ENCODE measurements at places on chromosomes 4 and X.
A peak's percentile ranks its signal among the peaks of the same experiment; 100 is the strongest.

GRCh38 chr4:37317104-37317643, 72.6 kb downstream of the NWD2 start:
- no peak overlapping the region for H3K27ac ChIP-seq
- no peak for DNase-seq
- no peak overlapping the region for H3K4me3 ChIP-seq
- H3K36me3 ChIP-seq: no peaks in the 10 kb centered on the region

DNA sequence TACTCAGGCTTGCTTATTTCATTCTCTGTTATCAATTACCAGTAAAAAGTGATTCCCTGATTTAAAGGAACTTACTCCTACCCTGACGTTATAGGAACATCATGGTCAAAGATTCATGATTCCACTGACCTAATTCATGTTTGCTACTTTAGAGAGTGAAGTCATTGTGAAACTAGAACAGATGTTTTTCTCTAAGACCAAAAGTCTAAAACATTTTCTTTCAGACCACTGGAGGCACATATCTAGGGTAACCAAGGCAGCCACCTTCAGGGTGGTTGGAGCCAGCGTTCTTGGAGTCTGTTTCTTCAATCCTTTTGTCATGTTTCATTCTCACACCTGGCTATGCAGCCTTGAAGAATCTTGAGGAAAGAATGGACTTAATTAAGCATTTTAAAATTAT, 77.8 kb downstream of the GALNTL6 start:
- no peak for DNase-seq

- H3K4me1 ChIP-seq: no peaks in the 10 kb centered on the region
- DNase-seq: no peak
- H3K27me3 ChIP-seq: peaks cover 2% of the 10 kb centered on the region
- H3K27ac ChIP-seq: no peak overlapping the region
- H3K36me3 ChIP-seq: no peaks in the 10 kb centered on the region
These were observed 28.3 kb upstream of the NKX6-1 start for GRCh38 chr4:84527391-84527790.

GRCh38 chrX:129651756-129652564, 2.8 kb downstream of the APLN start:
- no peak for DNase-seq
- H3K4me3 ChIP-seq: no peak overlapping the region
- H3K27ac ChIP-seq: no peak overlapping the region
- peaks cover 56% of the 10 kb centered on the region for H3K27me3 ChIP-seq
- no peaks in the 10 kb centered on the region for H3K36me3 ChIP-seq
- H3K4me1 ChIP-seq: peaks cover 25% of the 10 kb centered on the region

DNA sequence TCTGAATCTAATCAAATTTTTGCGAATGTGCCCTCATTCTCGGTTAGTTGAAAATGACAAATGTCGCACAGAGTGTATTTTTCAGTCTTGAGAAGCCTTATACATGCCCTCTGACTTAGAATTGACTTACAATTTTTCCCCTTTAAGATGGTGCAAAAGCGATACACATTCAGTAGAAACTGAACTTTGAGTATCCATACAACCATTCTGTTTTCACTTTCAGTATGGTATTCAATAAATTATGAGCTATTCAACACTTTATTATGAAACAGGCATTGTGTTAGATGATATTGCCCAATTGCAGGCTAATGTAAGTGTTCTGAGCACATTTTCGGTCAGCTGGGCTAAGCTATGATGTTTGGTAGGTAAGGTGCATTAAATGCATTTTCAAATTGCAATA, 43.4 kb downstream of the SLC9A7 start:
- no peak for DNase-seq
- no peak overlapping the region for H3K27ac ChIP-seq
- no peaks in the 10 kb centered on the region for H3K36me3 ChIP-seq
- H3K27me3 ChIP-seq: peaks cover 4% of the 10 kb centered on the region

GRCh38 chr4:1447676-1448588, 41.7 kb upstream of the NKX1-1 start:
- H3K27ac ChIP-seq: no peak overlapping the region
- no peaks in the 10 kb centered on the region for H3K4me1 ChIP-seq
- no peak for DNase-seq
- peaks cover 8% of the 10 kb centered on the region for H3K27me3 ChIP-seq
- no peak overlapping the region for H3K4me3 ChIP-seq
- no peaks in the 10 kb centered on the region for H3K36me3 ChIP-seq

DNA sequence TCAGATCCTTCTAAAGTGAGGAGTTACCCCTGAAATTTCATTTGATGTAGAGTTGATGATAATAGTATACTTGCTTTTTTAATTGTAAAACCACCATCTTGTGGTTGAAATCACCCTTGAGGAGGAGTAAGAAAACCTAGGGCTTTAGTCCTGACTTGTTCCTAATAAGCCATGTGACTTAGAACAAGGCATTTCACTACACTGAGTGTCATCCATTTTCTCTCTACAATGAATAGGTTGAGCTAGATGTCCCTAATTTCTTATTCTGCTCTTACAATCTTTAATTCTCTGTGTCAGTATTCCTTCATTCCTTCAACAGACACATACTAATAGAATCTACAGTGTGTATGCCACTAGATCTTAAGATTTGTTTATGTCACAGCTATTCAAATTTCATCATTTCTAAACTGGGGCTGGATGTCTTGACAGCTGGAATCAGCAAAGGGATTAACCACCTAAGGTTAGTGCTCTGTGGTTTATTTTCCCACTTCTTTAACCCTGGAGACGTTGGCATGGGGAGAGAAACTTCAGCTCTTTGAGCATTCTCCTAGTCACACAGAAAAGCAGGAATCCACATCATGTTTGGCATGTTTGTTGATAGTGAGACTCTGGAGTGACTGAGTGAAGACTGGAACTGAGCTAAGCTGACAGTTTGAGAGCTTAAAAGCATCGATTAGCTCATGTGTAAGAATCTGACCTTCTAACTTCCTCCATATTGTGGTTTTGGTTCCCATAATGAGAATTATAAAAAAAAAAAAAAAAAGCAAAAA, 246.3 kb downstream of the NDST4 start:
- no peak overlapping the region for H3K27ac ChIP-seq
- no peaks in the 10 kb centered on the region for H3K27me3 ChIP-seq
- DNase-seq: no peak

DNA sequence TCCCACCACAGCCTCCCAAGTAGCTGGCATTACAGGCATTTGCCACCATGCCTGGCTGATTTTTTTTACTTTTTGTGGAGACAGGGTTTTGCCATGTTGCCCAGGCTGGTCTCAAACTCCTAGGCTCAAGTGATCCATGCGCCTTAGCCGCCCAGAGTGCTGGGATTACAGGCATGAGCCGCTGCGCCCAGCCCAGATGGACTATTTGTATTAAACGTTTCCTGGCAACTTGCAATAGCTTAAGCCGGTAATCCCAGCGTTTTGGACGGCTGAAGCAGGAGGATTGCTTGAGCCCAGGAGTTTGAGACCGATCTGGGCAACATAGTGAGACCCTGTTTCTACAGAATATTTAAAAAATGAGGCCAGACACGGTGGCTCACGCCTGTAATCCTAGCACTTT, 18.4 kb downstream of the UBE2K start:
- H3K36me3 ChIP-seq: peaks cover 2% of the 10 kb centered on the region
- H3K27ac ChIP-seq: no peak overlapping the region
- no peaks in the 10 kb centered on the region for H3K4me1 ChIP-seq
- no peaks in the 10 kb centered on the region for H3K27me3 ChIP-seq
- no peak for DNase-seq

DNA sequence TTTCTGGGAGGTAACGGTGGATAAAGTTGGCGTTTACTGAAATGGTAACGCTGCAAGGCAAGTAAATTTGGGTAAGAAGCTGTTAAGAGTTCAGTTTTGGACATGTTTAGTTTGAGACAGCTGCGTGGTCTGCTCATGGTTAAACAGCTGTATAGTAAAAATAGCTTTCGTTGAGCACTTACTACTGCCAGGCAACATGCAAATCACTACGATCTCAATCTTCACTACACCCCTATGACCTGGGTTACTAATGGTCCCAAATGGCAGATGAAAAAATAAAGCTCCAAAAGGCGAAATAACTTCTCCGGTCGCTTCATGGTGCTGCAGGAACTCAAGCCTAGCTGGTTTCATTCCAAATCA, 22.2 kb downstream of the FABP2 start:
- no peak for DNase-seq
- H3K4me1 ChIP-seq: peaks cover 6% of the 10 kb centered on the region
- H3K27ac ChIP-seq: peak overlapping the region; percentile 92

DNA sequence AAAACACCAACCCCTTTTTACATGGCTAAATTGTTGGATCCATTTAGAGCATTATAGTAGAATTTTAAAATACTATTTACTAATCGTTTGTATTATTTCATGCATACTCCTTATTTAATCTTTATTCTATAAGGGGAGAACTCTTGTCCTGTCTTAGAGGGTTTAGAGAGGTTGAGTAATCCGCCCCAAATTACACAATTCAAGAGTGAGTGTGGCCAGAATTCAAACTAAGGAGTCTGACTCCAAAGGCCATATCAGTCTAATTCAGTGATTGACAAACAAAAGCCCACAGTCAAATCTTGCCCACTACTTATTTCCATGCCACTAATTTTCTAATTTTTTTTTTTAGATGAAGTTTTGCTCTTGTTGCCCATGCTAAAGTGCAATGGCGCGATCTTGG, 33.7 kb upstream of the NEIL3 start:
- DNase-seq: no peak
- H3K27me3 ChIP-seq: no peaks in the 10 kb centered on the region
- no peaks in the 10 kb centered on the region for H3K36me3 ChIP-seq

DNA sequence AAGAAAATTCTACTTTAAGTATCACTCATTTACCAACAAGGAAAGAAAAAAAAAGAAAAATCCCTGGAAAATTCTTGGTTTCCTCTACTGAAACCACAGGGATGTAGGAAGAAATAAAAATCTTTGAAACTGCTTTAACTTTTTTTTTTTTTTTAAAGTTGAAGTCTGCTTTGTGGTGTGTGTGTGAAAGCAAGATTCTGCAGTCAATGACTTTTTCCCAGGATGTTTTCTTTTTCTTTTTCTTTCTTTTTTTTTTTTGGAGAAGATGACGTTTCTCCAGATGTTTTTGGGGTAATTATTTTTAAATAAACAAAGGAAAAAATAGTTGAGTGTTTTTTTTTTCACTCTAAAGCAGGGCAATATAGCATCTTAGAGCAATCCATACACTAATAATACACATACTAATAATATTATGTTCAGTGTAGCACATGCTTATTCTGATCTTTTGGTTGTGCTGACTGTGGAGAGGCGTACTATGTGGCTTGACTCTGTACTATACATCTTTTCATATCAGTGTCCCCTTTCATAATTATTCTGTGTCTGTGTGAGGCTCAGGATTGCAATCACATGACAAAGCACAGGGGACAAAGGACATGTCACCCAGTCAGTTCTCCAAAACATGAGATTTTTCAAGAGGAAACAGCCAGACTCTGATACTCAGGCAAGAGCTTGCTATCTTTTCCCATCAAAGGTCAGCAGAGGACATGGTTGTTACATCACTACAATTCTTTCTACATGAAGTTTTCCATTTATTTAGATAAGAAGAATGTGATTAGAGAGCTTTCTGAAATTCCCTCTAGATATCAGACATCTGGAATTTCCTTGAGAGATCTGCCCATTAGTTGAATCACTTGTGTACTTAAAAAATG, 111.0 kb downstream of the PDE5A start:
- H3K36me3 ChIP-seq: peaks cover 19% of the 10 kb centered on the region
- no peak overlapping the region for H3K4me3 ChIP-seq
- no peaks in the 10 kb centered on the region for H3K4me1 ChIP-seq
- H3K27ac ChIP-seq: peak overlapping the region; percentile 37
- peak; percentile 55 for DNase-seq

- no peak overlapping the region for H3K27ac ChIP-seq
- H3K4me1 ChIP-seq: peaks cover 2% of the 10 kb centered on the region
- no peak for DNase-seq
- no peaks in the 10 kb centered on the region for H3K36me3 ChIP-seq
These were observed 20.0 kb downstream of the DIAPH2 start for GRCh38 chrX:96704629-96705028.

DNA sequence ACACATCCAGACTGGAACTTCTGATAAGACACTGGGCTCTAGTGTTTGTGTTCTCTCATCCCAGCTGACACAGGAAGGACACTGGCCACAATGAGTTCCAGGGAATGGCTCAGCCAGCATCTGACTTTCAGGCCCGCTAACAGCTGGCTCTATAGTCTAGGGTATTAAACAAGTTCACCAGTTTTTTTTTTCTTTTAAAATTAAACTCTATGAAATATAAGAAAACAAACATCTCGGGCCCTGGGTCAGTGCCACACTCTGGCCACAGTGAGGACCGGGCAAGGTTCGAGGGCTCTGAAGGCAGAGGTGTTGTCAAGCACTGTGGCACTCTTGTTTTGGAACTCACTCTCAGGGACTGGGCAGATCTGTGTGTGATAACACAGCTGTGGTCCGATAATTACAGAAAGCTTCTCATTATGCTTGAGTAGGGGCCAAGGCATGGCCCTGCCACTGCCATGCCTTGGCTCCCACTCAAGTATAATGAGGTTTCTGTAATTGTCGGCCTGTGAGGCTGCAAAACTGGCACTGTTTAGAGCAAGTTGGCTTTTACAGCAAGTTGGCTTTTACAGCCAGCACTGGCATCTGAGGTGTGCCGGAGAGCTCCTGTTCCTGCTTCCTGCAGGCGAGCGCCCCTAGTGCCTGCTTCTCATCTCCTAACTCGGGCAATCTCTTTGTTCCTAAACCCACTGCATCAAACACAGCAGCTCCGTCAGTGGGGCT, 62.8 kb downstream of the PPP1R2C start:
- peak; percentile 48 for DNase-seq
- H3K36me3 ChIP-seq: no peaks in the 10 kb centered on the region
- H3K27ac ChIP-seq: no peak overlapping the region
- no peak overlapping the region for H3K4me3 ChIP-seq

GRCh38 chr4:27289704-27290103, 429.1 kb downstream of the STIM2 start:
- no peak overlapping the region for H3K27ac ChIP-seq
- no peak for DNase-seq
- H3K27me3 ChIP-seq: no peaks in the 10 kb centered on the region
- H3K4me1 ChIP-seq: no peaks in the 10 kb centered on the region
- no peak overlapping the region for H3K4me3 ChIP-seq

DNA sequence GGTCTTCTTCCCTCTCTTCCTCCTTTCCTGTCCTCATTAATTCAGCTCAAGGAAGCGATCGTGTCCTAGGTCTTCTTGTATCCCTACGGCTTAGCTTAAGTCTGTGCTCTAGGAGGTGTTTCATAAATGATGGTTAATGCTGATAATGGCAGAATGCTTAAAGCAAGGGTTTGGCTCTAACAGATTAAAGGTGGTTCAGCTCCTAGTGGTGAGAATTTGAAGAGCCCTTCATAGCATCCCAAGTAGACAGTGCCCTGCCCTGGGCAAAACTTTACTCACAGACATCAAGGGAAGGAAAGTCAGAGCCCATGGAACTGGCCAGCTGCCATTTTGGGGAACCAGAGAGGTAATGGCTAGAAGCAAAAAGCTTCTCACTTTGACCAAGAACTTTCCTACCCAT, 47.0 kb upstream of the PGRMC1 start:
- H3K36me3 ChIP-seq: no peaks in the 10 kb centered on the region
- H3K27me3 ChIP-seq: no peaks in the 10 kb centered on the region
- H3K4me1 ChIP-seq: peaks cover 26% of the 10 kb centered on the region
- H3K4me3 ChIP-seq: no peak overlapping the region
- DNase-seq: no peak
- peak overlapping the region; percentile 92 for H3K27ac ChIP-seq
